ENCODE measurements at places on chromosomes 6 and 20.

DNA sequence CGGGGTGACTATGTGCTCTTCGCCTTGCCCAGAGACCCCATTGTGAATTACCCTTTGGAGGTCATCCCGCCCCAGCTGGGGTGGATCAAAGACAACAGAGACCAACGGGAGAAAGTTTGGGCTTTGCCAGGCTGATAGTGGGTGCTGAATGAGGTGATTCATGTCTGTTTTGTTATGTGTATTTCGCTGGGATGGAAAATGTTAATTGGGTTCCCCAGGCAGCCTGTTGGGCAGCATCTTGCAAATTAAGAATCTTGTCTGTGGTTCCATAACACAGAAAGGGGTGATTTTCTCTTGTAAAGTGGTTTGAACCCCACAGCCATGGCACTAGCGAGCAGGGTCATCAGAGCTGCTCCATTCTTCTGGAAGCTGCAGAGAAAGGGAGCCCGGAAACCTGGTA is 63.1 kb upstream of the UNC93A start:
- no peak for DNase-seq

DNA sequence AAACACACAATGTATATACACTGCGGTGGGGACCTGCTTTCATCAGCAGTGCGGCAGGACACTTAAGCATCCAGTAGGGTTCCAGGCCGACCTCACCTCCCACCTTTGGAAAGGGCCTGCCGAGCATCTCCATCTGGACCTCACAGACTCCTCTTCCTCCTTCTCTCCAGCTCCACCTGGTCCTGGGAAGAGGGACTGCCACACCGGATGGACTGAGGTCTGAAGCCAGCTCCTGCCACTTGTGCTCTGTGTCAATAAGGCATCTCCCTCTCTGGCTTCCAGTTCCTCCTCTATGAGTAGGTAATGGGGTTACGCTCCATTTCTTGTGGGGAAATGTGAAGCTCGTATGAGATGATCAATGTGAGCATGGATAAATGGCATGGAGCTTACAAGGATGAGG is 19.1 kb upstream of the NNAT start:
- DNase-seq: no peak

- DNase-seq: peak; percentile 75
Observed at GRCh38 chr6:125717120-125717731, 32.2 kb upstream of the HEY2 start.

GRCh38 chr6:52538901-52539354 is 37.9 kb downstream of the TRAM2 start:
- DNase-seq: no peak
